ENCODE measurements at places on chromosomes 7 and 10.

- no peak for DNase-seq
Measured at GRCh38 chr7:2520761-2521290, 1.3 kb downstream of the LFNG start.

GRCh38 chr10:32318476-32318896, 28.5 kb downstream of the EPC1 start:
- DNase-seq = no peak

DNA sequence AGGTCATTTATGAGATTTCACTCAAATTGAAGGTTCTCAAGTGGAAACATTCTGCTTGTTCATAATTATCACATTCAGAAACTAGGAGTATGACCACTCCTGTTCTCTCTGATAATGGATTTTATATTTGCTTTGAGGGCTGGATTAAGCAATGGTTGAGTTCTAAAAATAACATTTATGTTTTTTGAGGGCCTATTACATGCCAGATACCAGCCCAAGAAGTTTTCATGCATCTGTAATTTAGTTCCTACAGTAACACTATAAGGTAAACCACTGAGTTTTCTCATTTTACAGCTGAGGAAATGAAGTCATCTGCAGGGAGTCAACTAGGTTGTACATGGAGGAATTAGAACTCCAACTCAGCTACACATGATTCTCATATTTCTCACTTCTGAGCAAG, 25.5 kb upstream of the NKX2-3 start:
- DNase-seq = no peak

- no peak for DNase-seq
Measured at GRCh38 chr7:155168597-155169480, 98.7 kb downstream of the HTR5A start.

DNA sequence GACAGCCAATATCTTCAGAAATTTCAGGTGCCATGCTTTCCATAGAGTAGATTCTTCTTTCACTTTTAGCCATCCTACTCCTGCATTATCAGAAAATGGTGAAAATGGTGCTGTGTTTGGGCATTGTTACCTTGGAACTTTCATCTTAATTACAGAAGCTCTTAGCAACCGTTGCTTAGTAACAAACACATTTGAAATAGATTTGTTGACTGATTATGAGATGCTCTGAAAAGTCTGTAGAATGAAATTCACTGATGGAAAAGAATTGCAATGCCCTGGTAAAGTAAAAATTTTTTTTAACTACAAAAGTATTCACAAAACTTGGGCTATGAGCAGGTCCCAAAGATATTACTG, 249.3 kb upstream of the NEBL start:
- DNase-seq = no peak

- no peak for DNase-seq
Measured at GRCh38 chr10:17112566-17112965, 17.0 kb downstream of the CUBN start.

DNA sequence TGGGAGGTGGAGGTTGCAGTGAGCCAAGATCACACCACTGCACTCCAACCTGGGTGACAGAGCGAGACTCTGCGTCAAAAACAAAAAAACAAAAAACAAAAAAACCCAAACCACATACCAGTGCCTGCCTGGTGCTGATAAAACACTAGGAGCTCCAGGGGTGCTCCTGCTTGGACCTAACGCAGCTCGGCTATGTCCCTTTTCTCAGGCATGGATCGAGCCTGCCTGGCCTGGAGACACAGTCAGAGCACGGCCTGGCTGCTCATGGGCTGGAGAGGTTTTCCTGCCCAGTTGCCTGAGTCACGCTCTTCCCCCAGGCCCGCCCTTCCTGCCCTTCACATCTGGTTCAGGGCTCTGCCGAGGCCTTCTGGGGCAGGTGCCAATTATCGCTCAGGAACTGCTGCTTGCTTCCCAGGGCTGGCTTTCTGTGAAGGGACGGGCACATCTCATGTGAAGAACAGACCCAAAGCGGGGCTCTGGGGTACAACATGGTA, 12.6 kb upstream of the NPFFR1 start:
- DNase-seq = peak; percentile 73

- no peak for DNase-seq
Measured at GRCh38 chr10:30529373-30529998, 95.5 kb downstream of the MAP3K8 start.

DNA sequence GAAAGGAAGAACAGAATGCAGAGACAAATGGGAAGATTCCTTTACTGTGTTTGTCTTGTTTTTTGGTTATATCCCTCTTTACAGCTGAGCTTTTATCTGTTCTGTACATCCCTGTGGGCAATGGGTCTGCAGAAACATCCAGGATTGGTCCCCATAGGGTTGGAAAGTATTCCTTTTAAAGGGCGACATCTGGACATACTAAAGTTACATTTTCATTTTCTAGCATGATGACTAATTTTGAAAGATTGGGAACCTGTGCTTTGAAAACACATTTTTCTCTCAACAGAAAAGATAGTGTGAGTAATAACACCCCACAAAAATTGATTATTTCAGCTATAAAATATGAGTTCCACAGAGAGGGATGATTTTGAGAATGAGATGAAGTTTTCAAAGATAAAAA, 435.8 kb downstream of the GPAM start:
- no peak for DNase-seq

- peak; percentile 8 for DNase-seq
Measured at GRCh38 chr10:113111900-113112853, 162.1 kb downstream of the TCF7L2 start.

DNA sequence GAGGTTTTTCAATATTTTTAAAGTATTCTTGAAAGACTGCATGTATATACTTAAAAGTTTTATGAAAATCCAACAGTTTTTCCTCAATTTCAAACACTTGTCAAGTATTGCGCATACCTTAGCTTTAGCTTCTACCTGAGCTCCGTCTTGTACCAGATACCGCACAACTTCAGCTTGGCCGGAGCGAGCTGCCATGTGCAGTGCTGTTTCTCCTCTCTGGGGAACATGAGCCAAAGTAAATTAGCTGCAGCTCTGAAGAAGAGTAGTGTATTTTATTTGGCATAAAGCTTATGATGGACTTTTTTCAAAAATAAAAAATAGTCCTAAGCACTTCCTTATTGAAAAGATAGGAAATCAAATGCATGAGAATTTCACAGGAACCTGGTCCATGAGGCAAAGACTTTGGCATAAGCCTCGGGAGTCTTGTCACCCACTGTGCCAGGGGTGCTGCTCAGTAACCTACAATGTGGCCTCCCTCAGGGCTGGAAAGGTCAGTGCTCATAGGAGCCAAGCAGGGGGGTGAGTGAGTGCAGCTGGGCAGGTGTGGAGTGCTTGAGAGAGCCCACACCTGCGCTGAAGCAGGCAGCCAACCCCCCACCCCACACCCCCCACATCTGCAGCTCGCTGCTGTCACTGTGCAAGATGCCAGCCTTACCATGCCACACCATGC, 189.5 kb downstream of the ANK3 start:
- DNase-seq = no peak

- DNase-seq = no peak
Measured at GRCh38 chr7:44212018-44212417, 11.2 kb downstream of the YKT6 start.

DNA sequence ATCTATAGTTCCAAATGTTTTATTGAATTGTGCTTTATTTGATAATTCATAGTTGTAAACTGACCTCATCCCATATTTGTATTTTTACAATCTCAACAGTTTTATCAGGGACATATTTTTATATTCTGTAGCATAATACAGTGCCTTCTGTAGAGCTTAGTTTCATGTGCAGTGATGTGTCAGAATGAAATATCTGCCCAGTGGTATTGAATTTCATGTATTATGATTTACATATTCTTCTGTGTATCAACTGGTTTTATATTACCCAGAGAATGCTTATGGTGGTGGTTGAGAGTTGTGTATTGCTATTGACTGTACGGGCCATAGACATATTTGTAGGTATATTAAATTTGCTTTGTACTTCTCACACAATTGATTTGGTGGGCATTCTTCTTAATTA, 89.9 kb downstream of the KAT6B start:
- DNase-seq = no peak
